Subcutaneous preadipocyte (primary cell): ENCODE measurements at places on chromosomes 7 and 10. TPM values are rescaled to one million over a fixed set of nuclear protein-coding genes. Genes with fewer than 3 reads are reported as not detected.

Gene SPDYE9
- total RNA-seq, result not detected in 2 replicates

Gene RSPH10B2
- total RNA-seq, result under 0.01 and 0.20 TPM in 2 replicates

Gene PKD2L1
- total RNA-seq, result 0.37 TPM in 1 of 2 replicates, not detected in the other

Gene ADCY1
- 1.1 and 2.7 TPM in 2 replicates for total RNA-seq

Gene FGF8
- total RNA-seq, result not detected in 2 replicates

Gene MTPN
- 99.2 and 124 TPM in 2 replicates for total RNA-seq

Gene VTI1A
- total RNA-seq, result 23.5 and 29.3 TPM in 2 replicates

Gene CDH23
- total RNA-seq, result 0.20 and 0.37 TPM in 2 replicates

Gene OR6B1
- total RNA-seq, result not detected in 2 replicates

Gene AP3M1
- 29.8 and 39.7 TPM in 2 replicates for total RNA-seq

Gene FEZF1
- total RNA-seq, result not detected in 2 replicates

Gene GNGT1
- not detected in 2 replicates for total RNA-seq

Gene TBATA
- total RNA-seq, result not detected in 2 replicates

Gene CALD1
- 127 and 158 TPM in 2 replicates for total RNA-seq

Gene RASA4B
- 0.20 and 0.73 TPM in 2 replicates for total RNA-seq

Gene STRIP2
- total RNA-seq, result 4.0 and 12.5 TPM in 2 replicates

Gene STEAP1B
- 22.8 and 52.0 TPM in 2 replicates for total RNA-seq

Gene FAM200A
- total RNA-seq, result 6.6 and 7.2 TPM in 2 replicates

Gene WEE2
- total RNA-seq, result not detected in 2 replicates

Gene DNAJB9
- 11.7 and 12.1 TPM in 2 replicates for total RNA-seq

Gene PAX2
- total RNA-seq, result not detected in 2 replicates

Gene SFTPA1
- total RNA-seq, result not detected in 2 replicates

Gene IGFBP3
- 34.9 and 65.5 TPM in 2 replicates for total RNA-seq

Gene AKR1D1
- not detected in 2 replicates for total RNA-seq

Gene FAM237B
- total RNA-seq, result under 0.01 and 0.20 TPM in 2 replicates

Gene NPY4R
- total RNA-seq, result not detected in 2 replicates

Gene BLNK
- total RNA-seq, result not detected in 2 replicates

Gene AKR1C1
- total RNA-seq, result 216 and 715 TPM in 2 replicates

Gene IQUB
- 0.20 and 0.37 TPM in 2 replicates for total RNA-seq

Gene CLEC5A
- total RNA-seq, result not detected in 2 replicates

Gene KIAA1217
- total RNA-seq, result 7.3 and 8.4 TPM in 2 replicates

Gene RBP3
- total RNA-seq, result not detected in 2 replicates
